ENCODE measurements at places on chromosomes 16 and 17.

DNA sequence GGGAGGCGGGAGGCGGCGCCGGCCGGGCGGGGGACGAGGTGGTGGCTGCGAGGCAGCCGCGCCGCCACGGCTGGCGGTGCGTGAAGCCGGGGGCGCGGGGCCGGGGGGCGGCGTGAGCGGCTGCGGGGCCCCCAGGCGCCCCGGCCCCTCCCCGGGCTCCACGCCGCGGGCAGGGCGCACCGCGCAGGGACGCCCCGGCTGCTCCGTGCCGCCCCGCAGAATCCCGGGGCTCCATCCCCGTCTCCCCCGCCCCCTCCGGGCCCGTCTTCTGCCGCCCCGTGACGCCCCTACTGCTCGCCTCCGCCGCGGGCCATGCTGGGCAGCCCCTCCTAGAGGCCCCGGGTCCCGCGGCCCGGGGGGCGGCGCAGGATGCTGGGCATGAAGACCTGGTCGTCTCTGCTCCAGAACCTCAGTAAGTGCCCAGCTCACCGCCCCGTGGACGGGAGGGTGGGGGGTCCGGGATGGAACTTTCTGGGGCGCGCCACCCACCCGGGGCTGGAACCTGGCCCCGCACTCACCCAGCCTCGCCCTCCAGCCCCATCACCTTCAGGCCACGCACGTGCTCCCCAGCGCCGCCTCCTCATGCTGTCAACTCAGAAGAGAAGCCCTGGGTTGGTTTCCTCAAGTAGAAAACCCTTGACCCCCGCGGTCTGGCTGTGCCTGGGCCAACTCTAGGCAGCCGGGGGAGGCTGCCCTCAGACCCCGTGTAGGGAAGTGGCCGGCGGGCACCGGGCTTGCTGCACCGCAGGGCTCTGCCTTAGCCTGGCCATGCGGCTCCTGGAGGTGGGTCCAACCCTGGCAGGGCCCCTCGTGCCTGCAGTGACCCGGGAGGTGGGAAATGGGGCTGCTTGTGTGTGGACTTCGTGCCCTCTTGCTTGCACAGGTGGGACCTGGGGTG lies 150.2 kb upstream of the GSE1 start:
- no peak for DNase-seq

DNA sequence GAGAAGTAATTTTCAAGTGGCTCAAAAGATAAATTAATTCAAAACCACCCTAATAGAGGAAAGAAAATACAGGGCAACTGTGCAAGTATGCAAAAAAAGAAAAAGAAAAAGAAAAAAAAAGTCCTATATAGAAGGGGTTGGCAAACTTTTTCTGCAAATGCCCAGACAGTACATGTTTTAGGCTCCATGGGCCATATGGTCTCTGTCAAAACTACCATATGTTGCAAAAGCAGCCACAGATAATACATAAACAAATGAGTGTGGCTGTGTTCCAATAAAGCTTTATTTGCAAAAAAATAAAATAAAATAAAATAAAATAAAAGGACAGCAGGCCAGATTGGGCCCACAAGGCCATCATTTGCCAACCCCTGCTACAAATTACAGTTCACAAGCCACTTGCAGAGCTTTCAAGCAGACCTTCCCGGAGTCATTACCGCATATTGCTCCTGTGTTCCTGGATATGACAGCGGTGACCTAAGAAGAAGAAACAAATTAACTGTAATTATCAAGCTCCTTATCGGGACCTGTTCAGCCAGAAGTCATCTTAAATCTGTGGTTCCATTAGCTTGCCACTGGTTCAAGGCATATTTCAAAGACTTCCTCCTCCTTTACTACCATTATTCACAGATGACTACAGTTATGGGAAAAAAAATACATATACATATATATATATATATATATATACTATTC lies 15.9 kb downstream of the ZC3H7A start:
- no peak for DNase-seq

DNA sequence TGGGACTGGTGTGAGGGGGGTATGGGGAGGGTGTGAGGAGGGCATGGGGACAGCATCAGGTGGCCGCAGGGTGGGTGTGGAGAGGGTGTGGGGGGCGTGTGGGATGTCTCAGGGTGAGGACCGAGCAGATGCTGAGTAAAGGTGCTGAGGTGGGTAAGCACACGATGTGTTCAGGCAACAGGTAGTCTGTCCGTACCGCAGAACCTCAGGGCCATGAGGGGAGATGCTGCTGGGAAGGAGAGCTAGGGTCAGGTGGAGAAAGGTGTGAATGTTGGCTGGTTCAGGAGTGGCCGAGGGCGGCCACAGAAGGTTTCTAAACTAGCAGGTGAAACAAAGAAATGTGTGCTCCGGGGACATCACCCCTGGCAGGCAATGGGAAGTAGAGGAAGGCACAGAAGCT lies 80.0 kb upstream of the CDH5 start:
- DNase-seq, result no peak

DNA sequence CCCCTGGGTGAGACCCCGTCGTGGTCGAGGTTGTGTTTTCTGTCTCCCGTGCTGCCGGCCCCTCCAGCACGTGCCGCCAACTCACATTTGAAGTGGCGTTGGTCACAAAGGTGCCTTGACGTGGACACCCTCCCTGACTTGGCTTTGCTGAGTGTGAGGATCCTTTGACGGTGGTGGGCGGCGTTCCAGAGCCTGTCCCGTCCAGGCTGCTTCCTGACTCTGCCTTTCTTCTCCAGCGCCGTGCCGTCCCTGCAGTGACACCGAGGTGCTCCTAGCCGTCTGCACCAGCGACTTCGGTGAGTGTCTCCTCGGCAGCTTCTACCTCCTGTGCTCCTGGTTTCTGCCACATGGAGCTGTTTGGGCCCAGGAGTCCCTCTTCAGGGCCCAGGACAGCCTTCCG lies 13.5 kb downstream of the METRNL start:
- DNase-seq, result no peak

GRCh38 chr16:24980077-24980793 lies 34.9 kb downstream of the ARHGAP17 start:
- no peak for DNase-seq

GRCh38 chr17:45093444-45094110 lies 32.5 kb downstream of the NMT1 start:
- no peak for DNase-seq

DNA sequence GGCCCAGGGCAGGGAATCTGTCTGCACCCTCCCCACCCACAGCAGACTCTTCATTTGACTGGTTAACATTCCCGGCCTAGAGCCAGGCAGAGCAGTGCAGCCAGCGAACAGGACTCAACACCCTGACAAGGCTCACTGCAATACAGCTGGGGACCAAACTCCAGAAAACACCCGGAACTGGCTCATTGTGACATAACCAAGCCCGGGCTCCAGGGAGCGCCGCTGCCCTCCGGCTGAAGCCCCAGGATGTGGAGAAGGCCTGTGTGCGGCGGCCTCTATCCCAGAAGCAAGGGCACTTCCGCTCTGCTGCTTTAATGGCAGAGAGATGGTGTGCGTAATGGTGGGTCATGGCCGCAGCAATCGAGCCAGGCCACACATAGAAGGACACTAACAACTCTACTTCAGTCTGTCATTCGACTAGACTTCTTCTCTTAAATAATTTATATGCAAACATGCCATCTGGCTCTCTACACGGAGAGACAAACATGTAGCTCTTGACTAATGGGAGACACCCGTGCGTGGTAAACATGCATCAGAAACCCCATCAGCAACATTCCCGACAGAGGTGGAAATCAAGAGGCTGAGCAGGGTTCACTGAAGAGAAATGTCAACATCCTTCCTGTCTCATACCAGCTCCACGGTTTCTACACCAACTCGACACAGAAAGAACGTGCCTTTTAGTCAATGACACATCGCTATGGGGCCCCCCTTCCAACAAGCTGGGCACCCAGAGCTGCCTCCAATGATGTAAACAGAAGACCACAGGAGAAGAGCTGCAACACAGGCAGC lies 18.0 kb downstream of the KLHDC4 start:
- DNase-seq, result no peak

GRCh38 chr17:21358682-21359482 lies 17.3 kb upstream of the KCNJ12 start:
- DNase-seq, result no peak

DNA sequence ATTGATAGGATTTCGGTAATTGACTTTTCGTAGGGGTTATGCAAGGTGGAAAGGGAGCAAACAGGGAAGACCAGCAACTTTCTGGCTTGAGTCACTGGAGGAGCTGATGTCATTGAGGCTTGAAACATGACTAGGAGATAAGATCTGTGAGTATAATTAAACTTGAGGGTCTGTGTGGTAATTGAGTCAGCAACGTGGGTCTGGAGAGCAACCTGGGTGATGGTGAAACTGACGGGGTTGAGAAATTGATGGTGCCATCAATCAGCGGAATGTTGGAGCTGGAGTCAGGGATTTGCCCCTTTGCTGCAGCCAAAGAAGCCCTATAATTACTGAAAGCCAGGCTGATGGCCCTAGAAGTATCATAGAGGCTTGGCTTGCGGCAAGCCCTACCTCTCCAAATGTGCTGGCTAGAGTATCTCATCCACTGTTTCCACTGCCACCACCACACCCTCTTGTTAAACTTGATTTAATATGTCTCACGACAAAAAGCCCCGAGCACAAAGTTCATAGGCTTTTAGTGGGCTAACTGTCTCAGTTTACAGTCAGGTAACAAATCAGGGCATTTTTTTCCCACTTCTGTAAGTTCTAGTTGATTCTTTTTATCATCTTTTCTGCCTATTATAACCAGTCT lies 186.9 kb upstream of the ELAC2 start:
- DNase-seq, result no peak

GRCh38 chr16:998615-999014 lies 17.0 kb downstream of the SOX8 start:
- DNase-seq, result no peak

DNA sequence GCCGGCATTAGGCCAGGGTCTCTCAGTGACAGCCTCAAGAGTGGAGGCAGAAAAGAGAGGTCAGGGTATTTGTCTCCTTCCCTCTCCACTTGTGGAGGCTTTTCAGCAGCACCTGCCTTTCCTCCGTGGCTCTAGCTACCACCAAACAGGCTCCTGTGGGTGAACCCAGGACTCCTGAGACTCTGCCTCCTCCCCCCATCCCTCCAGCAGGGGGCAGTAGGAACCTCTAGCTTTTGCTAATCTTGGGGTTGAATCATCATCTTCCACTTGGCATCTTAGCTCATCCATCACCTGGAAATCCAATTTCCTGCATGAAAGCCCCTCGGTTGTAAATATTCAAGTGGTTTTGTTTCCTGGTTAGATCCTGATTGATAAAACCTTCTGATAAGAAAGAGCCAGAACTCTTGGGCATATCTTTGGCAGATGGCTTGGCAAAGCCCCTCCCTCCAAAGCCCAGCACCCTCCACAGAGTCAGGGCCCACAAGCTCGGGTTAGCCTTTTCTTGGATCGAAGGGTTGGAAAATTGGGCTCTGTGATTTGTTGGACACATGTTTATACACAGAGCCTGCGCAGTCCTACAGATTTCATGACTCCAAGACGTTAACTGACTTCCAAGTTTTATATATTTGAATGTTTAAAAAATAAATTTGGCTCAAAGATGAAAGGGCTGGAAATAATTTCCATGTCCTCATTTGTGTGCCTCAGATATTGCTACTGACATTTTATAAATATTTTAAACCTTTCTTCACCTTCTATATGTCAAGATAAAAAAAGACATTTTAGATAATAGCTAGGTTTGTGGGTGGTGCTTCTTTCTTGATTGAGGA lies 322.1 kb downstream of the MAP2K4 start:
- no peak for DNase-seq

GRCh38 chr17:72531729-72532128 lies 410.9 kb downstream of the SOX9 start:
- no peak for DNase-seq

- DNase-seq, result no peak
Observed at GRCh38 chr16:66206363-66206762, 160.1 kb upstream of the CDH5 start.

DNA sequence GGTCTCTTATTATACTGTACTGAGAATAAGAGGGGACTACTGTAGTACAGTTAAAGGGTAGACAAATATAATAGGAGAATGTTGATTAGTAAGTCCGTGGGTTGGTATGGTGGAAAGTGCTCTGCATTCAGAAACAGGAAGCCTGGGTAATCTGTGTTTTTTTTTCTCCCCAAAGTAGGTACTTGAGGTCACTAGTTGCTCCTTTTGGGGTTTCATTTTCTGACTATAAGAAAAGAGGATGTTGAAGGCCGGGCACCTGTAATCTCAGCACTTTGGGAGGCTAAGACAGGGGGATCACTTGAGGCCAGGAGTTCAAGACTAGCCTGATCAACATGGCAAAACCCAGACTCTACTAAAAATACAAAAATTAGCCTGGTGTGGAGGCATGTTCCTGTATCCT lies 42.0 kb upstream of the MMD start:
- DNase-seq, result no peak

DNA sequence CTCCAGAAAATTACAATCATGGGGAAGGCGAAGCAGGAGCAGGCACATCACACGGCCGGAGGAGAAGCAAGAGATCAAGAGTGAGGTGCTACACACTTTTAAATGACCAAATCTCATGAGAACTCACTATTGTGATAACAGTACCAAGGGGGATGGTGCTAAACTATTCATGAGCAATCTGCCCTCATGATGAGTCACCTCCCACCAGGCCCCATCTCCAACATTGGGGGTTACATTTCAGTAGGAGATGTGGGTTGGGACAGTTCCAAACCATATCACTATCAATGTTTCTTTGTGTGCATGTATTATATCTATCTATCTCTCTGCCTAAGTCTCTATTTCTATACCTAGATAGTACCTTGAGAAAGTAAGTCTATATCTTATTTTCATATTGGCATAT lies 724.8 kb downstream of the CDH11 start:
- DNase-seq, result no peak

DNA sequence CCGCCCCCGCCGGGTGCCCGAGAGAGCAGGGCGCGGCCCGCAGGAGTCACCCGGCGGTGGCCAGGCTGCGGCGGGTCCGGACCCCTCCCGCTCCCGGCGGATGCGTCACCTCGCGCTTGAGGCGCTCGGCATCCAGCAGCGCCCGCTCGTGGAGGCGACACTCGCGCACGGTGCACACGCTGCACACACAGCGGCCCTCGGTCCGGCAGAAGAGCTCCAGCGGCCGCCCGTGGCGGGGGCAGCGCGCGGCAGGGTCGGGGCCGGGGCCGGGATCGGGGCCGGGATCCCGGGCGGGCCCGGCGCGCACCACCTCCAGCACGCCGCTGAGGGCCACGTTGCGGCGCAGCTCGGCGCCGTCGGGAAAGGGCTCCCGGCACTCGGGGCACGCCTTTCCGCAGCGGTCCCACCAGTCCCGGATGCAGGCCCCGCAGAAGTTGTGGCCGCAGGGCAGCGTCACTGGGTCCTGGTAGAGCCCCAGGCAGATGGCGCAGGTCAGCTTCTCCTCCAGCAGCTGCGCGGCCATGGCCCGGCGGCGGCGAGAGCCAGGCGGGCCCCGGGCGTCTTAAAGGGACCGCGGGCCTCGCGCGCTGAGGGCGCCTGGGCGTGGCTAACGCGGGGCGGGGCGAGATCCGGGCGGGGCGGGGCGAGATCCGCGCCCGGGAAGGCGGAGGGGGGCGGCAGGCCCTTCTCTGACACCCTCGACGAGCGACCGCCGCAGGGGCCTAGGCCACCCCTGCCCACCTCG lies at the start of gene TRIM65:
Gene TRIM65 (minus strand): TSS at position 537 of the 745 bp plus-strand sequence. CDS start 14 bp downstream, at position 523.
- no peak for DNase-seq

All from epithelial cell of prostate (primary cell).